Fibroblast of villous mesenchyme (primary cell): ENCODE measurements at places on chromosomes 5 and 9. TPM values are rescaled to one million over a fixed set of nuclear protein-coding genes. Genes with fewer than 3 reads are reported as not detected.

The SNX18 gene
- 51.0 and 51.2 TPM in 2 replicates for total RNA-seq

The LURAP1L gene
- 38.0 and 49.0 TPM in 2 replicates for total RNA-seq

The C5orf58 gene
- total RNA-seq, result not detected in 2 replicates

The FCN2 gene
- not detected in 2 replicates for total RNA-seq

The TRPM6 gene
- under 0.01 TPM in 2 replicates for total RNA-seq

The BHMT gene
- total RNA-seq, result under 0.01 and 0.86 TPM in 2 replicates

The SLC22A4 gene
- total RNA-seq, result 6.8 and 16.4 TPM in 2 replicates

The EIF4EBP3 gene
- 0.32 and 0.86 TPM in 2 replicates for total RNA-seq

The CER1 gene
- not detected in 2 replicates for total RNA-seq

The GRXCR2 gene
- total RNA-seq, result not detected in 2 replicates

The OR5C1 gene
- total RNA-seq, result not detected in 2 replicates

The ANP32B gene
- 9.9 and 10.3 TPM in 2 replicates for total RNA-seq

The PDE8B gene
- total RNA-seq, result 0.64 and 6.0 TPM in 2 replicates
